ENCODE measurements at places on chromosomes 3 and 15.

GRCh38 chr3:195263925-195264600, 6.9 kb downstream of the XXYLT1 start:
- DNase-seq: no peak

DNA sequence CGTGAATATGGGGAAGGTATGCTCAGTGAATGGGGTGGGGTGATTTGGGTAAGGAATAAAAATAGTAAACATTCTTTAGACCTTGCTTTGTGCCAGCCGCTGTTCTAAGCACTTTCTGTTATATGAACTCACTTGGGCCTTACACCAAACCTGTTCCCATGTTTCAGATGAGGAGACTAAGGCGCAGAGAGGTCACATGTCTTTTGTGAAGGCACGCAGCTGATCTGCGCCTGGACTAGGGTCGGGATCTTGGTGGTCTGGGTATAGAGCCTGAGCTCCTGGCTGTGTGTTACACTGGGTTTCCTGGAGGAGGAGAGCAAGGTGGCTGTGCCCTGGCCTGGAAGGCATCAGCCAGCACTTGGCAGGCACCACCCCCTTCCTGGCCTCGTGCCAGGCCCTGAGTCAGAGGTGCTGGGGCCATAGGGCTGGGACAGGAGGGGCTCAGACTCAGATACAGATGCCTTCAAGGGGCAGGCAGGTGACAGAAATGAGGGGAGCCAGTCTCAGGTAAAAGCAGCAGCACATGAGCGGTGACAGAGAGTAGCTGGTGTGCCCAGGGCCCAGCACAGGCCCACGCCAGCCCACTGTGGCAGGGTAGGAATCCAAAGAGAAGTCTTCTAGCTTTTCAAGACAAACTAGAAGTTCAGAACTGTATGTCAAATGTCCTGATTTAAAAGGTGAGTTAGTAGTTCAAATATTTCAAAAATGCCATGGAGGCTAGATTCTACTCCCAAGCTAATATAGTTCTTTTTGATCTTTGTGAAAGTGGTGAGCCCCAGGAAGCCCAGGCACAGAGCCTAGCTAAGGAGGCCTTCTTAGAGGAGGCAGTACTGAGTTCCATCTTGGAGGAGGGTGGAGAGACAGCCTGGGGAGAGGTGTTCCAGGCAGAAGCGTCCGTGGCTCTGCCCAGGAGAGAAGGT, 83.1 kb downstream of the DNAJB8 start:
- DNase-seq: peak; percentile 93

DNA sequence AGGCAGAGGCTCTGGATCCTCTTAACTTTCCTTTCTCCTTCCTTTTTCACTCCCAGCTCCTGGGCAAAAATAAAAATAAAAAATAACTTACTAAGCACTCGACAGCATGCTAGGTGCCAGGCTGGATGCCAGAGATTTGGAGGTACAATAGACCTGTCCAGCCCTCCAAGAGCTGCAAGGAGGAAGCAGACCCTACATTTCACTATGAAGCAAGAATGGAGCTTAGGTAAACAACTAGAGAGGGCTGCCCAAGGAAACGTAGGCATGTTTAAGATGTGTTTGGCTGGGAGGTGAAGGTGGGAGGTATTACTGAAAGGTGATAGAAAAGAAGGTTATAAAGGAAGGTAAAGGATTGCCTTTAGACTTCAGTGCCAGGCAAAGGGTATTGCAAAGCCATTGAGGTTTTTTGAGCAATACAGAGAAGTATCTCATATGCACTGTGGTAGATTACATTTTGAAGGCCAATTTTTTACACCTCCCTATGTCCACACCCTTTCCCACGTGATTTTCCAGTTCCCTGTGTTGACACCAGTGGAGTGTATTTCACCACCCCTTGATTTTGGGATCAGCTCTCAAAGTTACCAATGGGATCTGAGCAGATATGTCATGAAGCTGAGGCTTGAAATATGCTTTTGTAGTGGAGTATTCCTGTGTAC, 69.1 kb downstream of the DCLK3 start:
- DNase-seq: no peak

DNA sequence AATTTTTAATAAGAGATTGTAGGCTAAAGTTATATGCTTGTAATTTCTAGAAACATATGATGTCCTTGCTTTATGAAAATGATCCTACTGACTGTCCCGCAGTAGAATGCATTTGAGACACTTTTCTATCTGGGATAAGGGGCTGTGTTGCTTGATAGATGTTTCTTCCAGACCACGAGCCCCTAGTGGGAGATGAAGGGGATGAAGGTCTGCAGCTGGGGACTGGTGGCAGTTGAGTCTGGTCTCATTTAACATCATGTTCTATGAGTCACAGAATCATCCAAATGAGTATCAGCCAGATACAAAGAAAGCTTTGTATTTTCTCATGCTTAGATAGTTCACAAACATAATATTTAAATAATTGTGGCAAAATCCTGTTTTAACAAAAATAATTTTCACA, 84.3 kb upstream of the PRTG start:
- DNase-seq: no peak

- no peak for DNase-seq
Measured at GRCh38 chr3:13123013-13123654, 49.9 kb upstream of the IQSEC1 start.

- no peak for DNase-seq
Measured at GRCh38 chr3:156843071-156843808, 17.1 kb downstream of the LEKR1 start.

DNA sequence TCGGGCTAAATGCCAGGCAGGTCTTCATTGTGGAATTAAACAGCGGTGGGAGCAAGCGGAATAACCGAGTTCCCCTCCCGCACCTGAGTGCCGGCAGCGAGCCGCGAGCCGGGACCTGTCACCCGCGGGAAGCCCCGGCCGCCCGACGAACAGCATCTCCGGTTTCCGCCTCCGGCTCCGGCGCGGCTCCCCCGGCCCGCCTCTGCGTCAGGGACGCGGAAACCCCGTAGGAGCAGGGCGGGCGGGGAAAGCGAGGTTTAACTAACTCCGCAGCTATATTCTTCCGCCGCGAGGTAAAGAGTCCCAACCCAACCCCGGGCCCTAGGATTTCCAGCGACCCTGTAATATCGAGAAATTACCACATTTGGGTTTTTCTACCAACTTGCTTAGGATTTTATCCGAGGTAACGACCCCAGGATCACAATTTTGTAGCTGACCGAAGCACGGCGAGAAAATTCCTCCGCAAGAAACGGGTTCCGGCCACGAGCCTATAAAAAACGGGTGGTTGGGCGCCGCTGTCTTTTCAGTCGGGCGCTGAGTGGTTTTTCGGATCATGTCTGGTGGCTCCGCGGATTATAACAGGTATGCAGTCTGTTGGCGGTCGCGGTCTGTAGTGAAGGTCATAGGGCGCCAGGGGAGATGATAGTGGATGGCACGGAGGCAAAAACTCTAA, at the start of gene EIF4A2:
Gene EIF4A2, plus strand, starts transcription at position 520 of the 673 bp plus-strand sequence. Its CDS starts 34 bp downstream, at position 554.
- DNase-seq: peak; percentile 82

- no peak for DNase-seq
Measured at GRCh38 chr3:143843587-143843986, 4.7 kb downstream of the SLC9A9 start.

- DNase-seq: no peak
Measured at GRCh38 chr3:25531971-25532370, 103.9 kb downstream of the RARB start.

GRCh38 chr3:155070932-155071387, 9.2 kb upstream of the MME start:
- peak; percentile 71 for DNase-seq

- DNase-seq: no peak
Measured at GRCh38 chr3:127573912-127574311, 16.6 kb downstream of the TPRA1 start.

- no peak for DNase-seq
Measured at GRCh38 chr3:185052631-185053030, 100.2 kb downstream of the C3orf70 start.

GRCh38 chr3:148232389-148232788, 465.3 kb upstream of the AGTR1 start:
- DNase-seq: no peak

DNA sequence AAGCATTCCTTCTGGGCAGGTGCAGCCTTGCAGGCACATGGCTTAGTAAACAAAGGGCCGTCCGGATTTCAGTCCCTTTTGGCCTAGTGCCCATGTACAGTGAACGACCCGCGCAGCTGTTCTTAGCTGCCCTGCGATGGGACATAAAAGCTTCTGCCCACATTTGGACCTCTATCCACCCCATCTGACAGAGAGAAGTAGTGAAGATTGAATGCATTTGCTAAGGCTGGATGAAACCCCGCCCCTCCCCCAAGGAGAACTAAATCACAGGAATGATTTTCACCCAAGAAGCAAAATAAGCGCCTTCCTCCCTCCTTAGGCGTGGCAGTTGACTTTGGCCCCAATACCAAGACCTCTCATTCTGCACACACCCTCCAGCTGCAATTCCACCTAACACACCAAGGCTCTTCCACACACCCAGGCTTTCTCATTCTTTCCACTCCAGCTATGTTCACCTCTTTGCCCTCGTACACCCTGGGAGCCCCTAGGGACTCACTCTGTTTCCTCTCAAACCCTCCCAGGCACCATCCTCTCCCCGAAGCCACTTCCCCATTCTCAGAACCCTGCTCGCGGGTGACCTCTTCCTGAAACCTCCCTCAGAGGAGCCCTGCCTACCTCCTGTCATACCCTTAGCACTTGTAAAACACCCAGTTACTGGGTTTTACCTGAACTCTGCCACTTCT, 14.1 kb upstream of the HRH1 start:
- DNase-seq: no peak

DNA sequence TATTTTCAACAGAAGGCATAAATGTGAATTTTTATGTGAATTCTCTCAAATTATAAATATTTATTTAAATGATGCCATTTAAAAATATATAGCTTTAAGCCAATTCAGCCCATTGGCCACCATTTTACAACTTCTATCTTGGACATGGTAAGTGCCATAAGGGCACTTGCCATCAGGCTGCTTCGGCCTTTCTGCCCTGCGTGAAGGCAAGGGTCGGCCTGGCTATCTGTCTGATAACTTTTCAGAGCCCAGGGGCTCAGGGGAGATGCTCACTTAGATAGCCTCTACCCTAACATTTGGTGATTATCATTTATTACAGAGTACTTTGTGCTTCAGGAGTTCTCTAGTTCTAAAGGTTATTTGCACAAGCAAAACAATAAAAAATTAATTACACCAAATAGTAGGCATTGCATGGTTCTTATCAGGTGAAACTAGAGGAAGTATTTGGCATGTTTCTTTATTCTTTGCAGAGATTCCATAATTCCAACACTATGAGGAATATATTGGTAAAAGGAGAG, 62.4 kb upstream of the MBNL1 start:
- no peak for DNase-seq

DNA sequence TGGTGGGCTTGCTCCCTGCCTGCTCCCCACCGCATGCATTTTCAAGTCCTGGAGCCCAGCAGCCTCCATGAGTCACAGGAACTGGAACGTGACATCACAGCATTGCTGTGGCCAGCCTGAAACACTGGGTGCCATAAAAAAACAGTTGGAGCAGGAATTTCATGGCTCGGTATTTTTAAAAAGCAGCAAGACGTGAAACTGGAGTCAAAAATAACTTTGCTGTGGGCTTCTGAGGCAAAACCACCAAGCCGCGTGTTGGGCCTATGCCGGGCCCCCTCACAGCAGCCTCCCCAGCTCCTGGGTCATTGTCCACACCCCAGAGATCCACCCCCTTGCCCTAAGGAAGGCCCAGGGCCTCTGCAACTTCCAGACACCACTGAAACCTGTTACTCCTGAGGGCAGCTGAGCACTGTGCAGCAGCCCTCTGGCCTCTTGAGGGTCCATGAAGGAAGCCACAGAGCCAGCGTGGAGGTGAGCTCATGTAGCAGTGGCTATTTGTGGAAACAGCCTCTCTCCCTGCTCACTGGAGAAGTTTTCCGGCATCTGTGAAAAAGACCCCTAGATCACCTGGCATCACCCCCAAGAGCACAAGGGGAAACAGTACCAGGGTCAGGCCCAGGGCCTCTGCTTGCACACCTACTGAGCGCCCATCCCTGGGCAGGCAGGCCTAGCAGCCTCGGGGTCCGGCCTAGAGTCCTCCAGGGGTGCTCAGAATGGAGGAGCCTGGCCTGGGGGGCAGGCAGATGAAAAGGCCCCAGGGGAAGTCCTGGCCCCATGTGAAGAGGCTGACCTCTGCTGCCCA, 34.0 kb upstream of the DUSP7 start:
- peak; percentile 78 for DNase-seq

DNA sequence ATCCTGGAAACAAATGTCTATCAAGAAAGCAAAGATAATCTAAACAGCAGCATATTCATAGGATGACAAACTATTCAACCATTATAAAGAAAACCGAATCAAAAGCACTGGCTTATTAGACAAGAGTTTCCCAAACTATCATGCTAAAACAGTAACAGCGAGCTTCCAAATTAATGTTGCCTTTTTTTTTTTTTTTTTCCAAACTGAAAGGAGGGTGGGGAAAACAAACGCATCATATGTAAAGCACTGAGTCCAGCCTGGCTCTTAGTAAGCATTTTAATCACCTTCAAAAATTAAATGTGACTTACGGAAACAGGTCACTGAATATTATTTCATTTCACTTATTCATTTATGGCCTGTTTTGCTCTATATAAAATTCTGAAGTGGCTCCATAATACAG, 2.3 kb downstream of the TJP1 start:
- DNase-seq: no peak

GRCh38 chr3:32630266-32630665, 54.7 kb upstream of the CNOT10 start:
- DNase-seq: no peak

DNA sequence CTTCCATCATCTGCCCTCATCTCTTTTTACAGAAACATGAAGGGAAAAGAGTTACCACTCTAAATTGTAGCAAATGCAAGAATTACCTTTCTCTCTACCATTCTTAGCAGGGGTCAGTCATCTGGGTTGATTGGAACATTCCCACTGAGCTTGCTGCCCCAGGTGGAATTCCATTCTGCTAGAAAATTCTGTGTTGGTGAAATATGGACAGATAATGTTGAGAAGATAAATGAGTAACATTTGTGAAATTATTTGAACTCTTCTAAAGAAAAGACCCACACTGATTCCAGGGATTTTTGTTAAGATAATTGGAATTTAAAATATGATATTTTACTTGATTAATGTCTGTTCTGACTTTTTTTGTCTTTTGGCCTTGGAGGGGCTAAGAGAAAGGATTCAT, 11.0 kb upstream of the CPA3 start:
- DNase-seq: no peak

DNA sequence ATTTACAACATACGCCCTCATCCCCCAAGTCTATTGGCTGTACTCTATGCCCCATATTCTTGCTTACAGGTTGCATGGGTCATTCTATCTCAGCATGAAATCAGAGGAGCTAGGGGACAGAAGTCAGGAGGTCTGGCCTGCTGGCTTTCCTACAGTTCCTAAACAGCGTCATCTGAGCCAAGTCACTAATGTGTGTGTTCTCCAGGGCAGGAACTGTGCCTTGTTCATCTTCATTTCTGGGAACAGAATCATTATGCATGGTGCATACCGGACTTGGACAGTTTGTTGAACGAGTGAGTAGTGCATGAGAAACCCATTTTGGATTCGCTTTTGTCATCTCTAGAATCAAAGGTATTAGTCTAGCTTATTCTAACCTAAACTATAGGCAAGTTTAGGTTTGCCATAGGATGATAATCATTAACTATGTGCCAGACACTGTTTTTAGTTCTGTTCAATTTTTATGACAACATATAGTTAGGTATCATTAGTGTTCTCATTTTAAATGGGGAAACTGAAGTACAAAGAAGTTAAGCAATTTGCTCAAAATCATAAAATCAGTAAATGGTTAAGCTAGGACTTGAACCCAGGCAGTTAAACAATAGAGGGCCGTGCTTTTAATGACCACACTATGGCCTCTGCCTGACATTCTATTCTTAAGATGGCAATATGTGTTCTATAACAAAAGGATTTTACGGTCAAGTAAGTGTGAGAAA, 105.2 kb downstream of the FMN1 start:
- DNase-seq: no peak

- DNase-seq: peak; percentile 54
Measured at GRCh38 chr3:36911990-36912804, 32.7 kb downstream of the TRANK1 start.

All from HTR-8/SVneo (cell line).